SK-MEL-5 (cell line): ENCODE measurements at places on chromosomes 11 and 22.

GRCh38 chr11:132240374-132240773, 870.0 kb downstream of the NTM start:
- no peak for DNase-seq

- DNase-seq, result no peak
These were observed 12.8 kb upstream of the CAVIN3 start for GRCh38 chr11:6333095-6333494.

DNA sequence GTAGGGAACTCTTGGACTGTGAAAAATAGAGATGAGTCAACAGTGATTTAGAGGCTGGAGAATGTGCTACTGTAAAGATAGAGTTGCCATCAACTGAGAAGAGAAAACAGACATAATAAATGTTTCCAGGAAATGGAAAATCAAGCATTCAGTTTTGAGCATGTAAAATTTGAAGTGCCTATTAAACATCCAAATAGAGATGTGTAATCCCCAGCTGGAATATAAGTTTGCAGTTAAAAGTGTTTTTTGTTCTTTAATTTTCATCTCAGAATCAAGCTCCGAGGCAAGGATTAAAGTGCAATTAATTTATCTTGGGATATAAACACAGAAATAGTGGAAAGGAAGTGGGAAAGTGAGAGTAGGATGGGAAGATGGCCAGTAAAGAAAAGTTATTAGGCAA, 666.0 kb upstream of the RAG2 start:
- no peak for DNase-seq

DNA sequence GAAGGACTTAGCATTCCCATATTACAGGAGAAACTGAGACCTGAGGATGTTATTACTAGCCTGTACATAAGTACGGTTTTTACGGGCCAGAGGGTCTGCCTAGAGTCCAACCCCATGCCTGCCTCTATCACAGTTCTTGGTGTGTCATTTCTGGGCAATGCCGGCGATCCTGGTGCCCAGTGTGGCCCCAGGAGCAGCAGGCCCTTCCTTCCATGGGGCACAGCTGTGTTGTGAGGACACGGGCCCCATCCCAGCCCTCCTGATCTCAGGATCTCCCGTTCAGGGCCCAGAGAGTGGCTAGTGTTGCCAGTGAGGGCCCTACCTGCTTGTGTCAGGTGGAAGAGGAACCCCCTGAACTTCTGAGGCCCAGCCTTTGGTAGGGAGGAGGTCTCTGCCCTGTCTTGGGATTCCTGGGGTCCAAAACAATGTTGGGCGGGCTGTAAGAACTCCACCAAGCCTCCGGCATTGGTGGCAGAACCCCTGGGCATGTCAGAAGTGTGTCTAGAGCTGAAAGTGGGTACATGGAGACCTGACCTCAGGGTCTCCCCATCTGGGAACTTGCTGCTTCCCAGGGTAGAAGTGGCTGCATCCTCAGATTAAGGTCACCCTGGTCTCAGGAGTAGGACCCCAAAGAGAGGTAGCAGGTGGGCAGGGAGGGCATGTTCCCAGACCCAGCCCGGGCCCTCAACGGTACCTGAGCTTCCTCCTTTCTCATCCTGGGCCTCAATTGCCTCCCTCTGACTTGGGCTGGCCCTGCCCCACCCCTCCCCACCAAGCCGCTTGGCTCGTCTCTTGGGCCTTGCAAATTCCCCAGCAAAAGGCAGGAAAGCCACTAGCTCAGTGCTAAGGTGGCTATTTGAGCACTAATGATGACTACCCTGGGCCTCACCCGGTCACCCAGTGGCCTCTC, 74.6 kb upstream of the KCNQ1OT1 start:
- DNase-seq, result no peak

- DNase-seq, result no peak
These were observed 40.8 kb downstream of the MAP6 start for GRCh38 chr11:75627906-75628668.

DNA sequence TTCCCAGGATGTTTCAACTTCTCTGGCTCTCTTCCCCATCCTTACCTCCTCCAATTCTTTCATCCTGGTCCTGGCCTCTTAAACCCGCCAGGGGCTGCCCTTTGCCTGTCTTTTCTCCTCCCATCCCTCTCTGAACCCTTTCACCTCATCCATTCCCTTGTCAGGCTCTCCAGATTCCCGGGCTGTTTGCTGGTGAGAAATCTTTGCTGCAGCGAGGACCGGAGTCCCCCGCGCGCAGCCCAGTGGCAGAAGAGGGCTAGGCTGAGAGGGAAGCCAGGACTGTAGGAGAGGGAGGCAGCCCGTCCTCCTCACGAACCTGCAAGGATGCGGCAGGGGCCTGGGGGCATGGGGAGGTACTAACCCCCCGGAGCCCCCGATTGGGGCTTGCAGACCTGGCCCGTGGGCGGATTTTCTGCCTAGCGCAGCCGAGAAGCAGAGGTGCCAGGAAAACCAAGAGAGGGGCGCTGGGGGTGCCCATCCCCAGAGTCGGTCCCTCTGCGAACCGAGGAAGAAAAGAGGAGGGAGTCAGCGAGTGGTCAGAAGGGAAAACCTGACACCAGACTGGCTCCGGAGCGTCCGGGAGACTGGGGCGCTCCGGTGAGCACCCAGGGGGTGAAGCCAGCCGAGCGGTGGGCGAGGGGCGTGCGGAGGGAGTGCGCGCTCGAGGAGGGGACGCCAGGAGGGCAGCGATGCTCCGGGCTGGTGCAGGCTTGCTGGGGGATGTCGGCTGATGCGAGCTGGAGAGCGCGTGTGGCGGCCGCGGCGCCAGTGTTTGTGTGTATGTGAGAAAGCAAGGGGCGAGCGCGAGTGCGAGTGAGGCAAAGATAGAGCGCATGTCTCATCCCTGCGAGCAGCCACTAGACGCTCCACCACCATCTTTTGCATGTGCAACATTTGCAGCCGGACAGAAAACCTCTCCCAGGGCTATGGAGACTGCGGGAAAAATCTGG, at the start of gene GRIA4:
GRIA4 (plus strand) TSS at position 242 of the 950 bp plus-strand sequence. CDS start 925 bp downstream, outside the sequence.
- DNase-seq, result peak; percentile 33

- DNase-seq, result peak; percentile 42
These were observed 125.2 kb downstream of the MICAL2 start for GRCh38 chr11:12235553-12235946.

- no peak for DNase-seq
These were observed 40.8 kb downstream of the PLEKHA7 start for GRCh38 chr11:16973338-16973964.

- DNase-seq, result no peak
These were observed 22.9 kb downstream of the PHF21B start for GRCh38 chr22:44986926-44987325.

DNA sequence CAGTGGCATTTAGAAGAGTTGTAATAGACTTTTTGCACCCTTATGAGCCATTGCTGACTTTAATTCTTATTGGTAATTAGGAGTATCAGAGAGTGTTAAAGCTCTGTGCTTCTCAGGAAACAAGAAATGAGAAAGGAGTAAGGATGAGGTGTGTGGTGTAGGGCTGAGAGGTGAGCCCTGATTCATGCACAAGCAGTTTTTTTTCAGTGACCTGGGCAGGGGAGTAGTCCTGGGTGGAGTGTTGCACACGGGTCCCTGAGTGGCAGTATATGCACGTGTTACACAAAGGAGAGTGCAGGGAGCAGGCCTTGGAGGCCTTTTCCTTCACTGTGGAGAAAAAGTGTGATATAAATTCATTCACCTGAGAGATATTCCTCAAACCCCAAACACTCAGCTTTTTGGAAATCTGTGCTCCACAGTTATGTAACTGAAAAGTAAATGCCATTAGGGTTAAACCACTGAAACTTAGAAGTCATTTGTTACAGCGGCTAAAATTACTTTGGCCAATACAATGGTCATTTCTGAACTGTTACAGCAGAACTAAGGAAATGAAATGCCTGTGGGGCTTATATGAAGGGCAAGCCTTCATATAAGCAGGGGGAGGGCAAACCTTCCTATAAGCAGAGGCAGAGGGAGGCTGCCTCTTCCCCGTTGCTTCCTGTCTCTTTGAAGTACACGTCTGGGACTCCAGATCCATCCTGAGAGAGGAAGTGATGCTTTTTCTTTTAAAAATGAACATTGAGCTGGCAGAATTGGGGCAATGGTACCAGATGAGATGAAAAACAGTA, 62.6 kb upstream of the OLFML1 start:
- DNase-seq, result no peak
